Ascending aorta (tissue), 2 donors: ENCODE measurements at places on chromosomes 12 and 14.

DNA sequence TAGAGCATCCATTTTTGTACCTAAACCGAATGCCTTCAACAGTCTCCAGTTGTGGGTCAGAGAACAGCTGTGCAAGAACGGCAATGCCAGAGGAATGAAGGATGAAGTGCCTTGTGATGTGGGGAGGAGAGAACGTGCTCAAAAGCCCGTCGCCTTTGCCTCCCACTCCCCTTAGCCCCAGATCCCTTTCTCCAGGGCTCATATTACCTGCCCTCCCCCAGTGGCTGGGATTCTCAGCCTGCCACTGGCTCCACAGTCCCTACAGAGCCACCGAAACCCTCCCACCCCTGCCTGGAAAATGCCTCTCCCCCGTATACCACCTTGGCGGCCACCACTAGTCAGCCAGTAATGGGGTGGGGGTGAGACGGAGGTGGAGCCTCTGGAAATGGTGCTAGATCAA, 158.5 kb downstream of the ZFP36L1 start:
- H3K27ac ChIP-seq = no peak overlapping the region
- H3K27me3 ChIP-seq = no peaks in the 10 kb centered on the region
- no peak for DNase-seq
- H3K36me3 ChIP-seq = no peaks in the 10 kb centered on the region
- H3K4me1 ChIP-seq = peaks cover 11% of the 10 kb centered on the region

GRCh38 chr12:71008616-71009015, 88.1 kb upstream of the PTPRR start:
- H3K27me3 ChIP-seq = no peaks in the 10 kb centered on the region
- no peak for DNase-seq
- no peaks in the 10 kb centered on the region for H3K4me1 ChIP-seq
- H3K36me3 ChIP-seq = no peaks in the 10 kb centered on the region

DNA sequence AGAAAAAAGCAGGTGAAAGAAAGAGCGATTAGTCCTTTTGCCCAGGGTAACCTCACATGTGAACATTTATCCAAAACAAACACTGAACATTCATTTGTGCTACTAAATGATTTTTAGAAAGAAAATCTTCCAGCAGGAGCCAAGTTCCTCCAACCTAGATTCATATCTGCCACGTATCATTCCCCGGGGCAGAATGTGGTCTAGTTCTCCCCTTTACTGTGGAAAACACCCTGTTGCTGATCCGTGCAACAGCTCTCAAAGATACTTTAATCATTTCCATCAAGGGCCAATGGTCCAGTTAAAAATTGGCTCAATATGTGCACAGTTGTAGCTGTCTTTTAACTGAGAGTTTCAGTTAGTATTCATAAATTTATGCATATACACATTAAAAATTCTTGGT, 479.1 kb downstream of the ATP23 start:
- no peak overlapping the region for H3K27ac ChIP-seq
- H3K36me3 ChIP-seq = no peaks in the 10 kb centered on the region
- peaks cover 12% of the 10 kb centered on the region for H3K4me1 ChIP-seq
- H3K27me3 ChIP-seq = no peaks in the 10 kb centered on the region
- H3K4me3 ChIP-seq = no peak overlapping the region

GRCh38 chr12:66744956-66745383, 66.1 kb upstream of the GRIP1 start:
- no peak overlapping the region for H3K4me3 ChIP-seq
- H3K36me3 ChIP-seq = no peaks in the 10 kb centered on the region
- no peak for DNase-seq
- H3K27ac ChIP-seq = no peak overlapping the region
- no peaks in the 10 kb centered on the region for H3K27me3 ChIP-seq

- H3K36me3 ChIP-seq = no peaks in the 10 kb centered on the region
- no peak for DNase-seq
- H3K4me1 ChIP-seq = peaks cover 4% of the 10 kb centered on the region
- H3K27ac ChIP-seq = no peak overlapping the region
- H3K4me3 ChIP-seq = no peak overlapping the region
These were observed 114.0 kb downstream of the PRMT8 start for GRCh38 chr12:3604748-3605586.

GRCh38 chr12:13079440-13079906, 24.0 kb downstream of the GSG1 start:
- H3K4me3 ChIP-seq = no peak overlapping the region
- H3K36me3 ChIP-seq = peaks cover 15% of the 10 kb centered on the region
- H3K4me1 ChIP-seq = no peaks in the 10 kb centered on the region
- no peak overlapping the region for H3K27ac ChIP-seq

DNA sequence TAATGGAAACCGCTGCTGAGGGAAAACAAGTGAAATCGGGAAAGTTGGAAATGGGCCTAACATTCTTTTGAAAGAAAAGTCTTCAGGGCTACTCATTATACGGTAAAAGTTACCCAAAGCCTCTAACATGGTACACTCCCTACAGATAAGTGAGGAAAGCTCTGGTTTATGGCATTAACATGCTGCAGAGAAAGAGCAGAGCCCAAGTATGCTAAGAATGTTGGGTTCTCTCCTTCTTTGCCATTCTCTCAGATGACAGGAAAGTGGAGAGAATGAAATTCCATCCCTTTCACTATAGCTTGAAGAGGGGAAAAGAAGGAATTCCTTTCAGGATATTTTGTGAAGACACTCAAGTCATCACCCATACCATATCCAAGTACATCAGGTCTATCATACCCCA, 348.0 kb downstream of the SEC23A start:
- no peak overlapping the region for H3K4me3 ChIP-seq
- no peak overlapping the region for H3K27ac ChIP-seq
- no peaks in the 10 kb centered on the region for H3K36me3 ChIP-seq
- H3K27me3 ChIP-seq = no peaks in the 10 kb centered on the region
- DNase-seq = no peak
- H3K4me1 ChIP-seq = no peaks in the 10 kb centered on the region

DNA sequence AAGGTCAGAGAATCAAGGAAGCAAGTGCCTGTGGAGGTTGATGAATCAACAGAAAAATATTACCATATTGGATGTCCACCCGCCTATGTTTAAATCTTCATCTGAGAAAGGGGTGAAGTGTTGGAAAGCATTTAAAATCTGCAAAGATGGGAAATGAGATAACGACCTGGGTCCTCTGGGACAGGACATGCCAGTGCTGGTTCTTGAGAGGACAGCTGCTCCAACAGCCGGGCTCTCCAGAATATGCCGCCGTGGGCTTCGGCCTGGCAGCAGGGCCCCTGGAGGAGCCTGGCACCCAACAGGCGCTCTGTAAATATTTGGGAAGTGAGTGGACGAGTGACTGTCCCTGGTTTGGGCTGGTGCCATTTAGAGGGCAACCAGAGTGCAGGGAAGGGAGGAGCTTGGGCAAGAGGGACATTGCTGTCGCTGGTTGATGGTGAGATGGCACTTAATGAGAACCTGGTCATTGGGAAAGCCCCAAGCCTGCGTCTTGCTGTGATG, 129.9 kb downstream of the KCNA5 start:
- no peaks in the 10 kb centered on the region for H3K36me3 ChIP-seq
- H3K27ac ChIP-seq = no peak overlapping the region
- H3K27me3 ChIP-seq = no peaks in the 10 kb centered on the region
- peaks cover 7% of the 10 kb centered on the region for H3K4me1 ChIP-seq
- DNase-seq = no peak
- no peak overlapping the region for H3K4me3 ChIP-seq

DNA sequence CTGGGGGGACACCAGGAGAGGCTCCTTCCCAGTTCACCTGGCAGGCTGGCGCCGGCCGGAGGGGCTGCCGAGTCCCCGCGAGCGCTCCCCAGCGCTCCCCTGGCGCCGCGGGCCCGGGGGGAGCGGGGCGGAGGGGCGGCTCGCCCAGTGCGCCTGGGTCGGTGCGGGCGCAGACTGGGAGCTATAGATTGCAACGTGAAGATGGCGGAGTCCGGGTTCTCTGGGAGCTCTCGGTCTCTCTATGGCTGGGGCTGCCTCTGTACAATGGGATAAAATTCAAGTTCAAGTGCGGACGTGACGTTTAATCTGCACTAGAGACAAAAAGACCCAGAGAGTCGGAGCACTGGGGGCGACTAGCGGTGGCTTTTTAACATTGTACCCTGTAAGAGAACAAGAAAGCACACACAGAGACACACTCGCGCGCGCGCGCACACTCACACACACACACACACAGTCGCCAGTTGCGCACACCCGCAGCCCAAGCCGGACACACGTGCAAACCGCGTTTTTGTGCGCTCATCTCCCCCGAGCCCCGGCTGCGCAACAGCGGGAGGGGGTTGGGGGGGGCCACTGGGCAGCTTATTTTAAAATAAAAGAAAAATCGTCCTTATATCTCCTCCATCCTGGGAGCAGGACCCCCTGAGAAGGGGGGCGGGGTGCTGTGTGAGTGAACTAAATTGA, at the start of gene BCL11B:
BCL11B (minus strand) TSS at position 247 of the 681 bp plus-strand sequence. CDS start 979 bp downstream, outside the sequence.
- H3K27me3 ChIP-seq = peaks cover 37% of the 10 kb centered on the region
- H3K27ac ChIP-seq = no peak within 1 kb of the TSS
- peak; percentile 75 for DNase-seq
- H3K4me3 ChIP-seq = peak within 1 kb of the TSS; percentile 56
- H3K36me3 ChIP-seq = no peaks in the 10 kb centered on the region
- peaks cover 25% of the 10 kb centered on the region for H3K4me1 ChIP-seq

- DNase-seq = no peak
- peaks cover 15% of the 10 kb centered on the region for H3K36me3 ChIP-seq
- H3K4me1 ChIP-seq = peaks cover 10% of the 10 kb centered on the region
- H3K4me3 ChIP-seq = no peak overlapping the region
- H3K27me3 ChIP-seq = no peaks in the 10 kb centered on the region
These were observed 3.4 kb downstream of the XPOT start for GRCh38 chr12:64407342-64408223.

DNA sequence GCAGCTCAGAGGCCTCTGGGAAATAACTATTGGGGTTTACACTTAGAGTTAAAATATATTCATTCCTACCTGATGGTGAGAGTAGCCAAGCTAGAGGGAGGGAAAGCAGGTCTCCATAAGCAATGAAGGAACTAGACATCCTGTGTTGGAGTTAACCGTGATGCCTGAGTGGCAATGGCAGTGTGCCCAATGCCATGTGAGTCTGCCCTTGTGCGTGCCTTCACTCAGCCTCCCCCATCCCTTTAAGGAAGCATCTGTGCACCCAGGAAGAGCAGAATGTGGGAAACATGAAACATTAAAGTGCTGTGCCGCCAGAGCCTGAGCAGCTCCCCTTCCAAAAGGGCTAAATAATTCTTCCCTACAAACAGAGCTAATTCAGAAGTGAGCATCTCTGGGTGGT, 76.3 kb downstream of the COX16 start:
- H3K36me3 ChIP-seq = no peaks in the 10 kb centered on the region
- H3K4me1 ChIP-seq = no peaks in the 10 kb centered on the region
- no peak for DNase-seq
- H3K4me3 ChIP-seq = no peak overlapping the region
- H3K27ac ChIP-seq = no peak overlapping the region

DNA sequence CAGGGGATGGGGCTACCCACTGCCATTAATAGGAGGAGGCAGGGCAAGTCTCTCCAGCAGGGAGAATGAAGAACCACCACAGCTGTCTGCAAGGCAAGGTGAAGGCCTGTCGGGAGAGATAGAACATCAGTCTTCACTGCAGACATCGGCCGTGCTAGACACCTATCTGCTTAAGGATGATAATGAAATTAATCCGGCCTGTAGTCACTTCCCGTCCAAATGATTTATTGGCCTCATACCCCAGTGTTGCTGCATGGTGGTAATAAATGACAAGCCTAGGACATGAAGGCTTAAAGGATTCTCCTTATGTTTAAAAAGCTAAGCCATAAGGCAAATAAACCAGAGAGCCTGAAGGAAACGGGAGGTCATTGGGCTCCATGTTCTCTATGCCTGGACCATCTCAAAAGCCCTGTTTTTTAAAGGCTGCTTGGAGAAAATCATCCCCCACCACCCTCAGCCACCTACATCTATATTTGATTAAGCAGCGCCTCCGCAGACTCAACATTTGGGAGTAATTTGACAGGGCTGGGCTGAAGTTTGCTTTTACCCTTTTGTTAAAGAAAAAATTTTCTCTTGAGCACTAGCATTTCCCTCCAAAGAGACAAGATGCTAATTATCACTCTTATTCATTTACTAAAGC, 137.7 kb downstream of the PLXNC1 start:
- H3K4me1 ChIP-seq = no peaks in the 10 kb centered on the region
- no peak for DNase-seq
- H3K4me3 ChIP-seq = no peak overlapping the region
- no peak overlapping the region for H3K27ac ChIP-seq
- no peaks in the 10 kb centered on the region for H3K27me3 ChIP-seq

DNA sequence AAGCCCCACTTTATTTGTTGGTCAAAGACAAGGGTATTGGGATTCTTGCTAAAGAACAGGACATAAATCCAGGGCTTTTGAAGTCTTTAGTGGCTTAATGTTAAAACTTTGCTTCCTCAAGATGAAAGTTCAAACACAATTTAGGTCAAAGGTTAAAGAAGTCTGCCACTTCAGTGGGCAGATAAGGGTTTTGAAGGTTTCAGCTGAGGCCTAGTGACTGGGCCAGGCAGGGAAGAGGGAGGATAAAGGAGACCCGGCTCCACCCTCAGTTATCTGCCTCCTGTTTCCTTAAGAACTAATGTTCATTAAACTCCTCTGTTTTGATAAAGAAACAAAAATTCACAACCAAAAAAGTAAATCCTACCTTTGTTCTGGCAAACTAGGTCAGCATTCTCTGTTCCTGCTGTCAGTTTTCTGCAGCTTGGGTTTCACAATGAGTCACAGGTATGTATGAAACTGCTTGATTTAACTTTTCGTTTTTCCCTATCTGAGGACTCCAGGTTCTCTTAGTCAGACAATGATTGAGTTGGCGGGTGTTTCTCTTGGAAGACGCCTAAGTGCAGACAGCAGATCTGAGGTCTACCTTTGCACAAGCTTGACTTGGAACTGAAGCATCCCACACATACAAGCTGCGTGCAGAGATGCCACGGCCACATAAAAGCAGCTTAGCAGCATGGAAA, 208.3 kb downstream of the EXOC5 start:
- H3K27ac ChIP-seq = no peak overlapping the region
- H3K4me1 ChIP-seq = no peaks in the 10 kb centered on the region
- H3K27me3 ChIP-seq = no peaks in the 10 kb centered on the region
- no peak overlapping the region for H3K4me3 ChIP-seq
- H3K36me3 ChIP-seq = no peaks in the 10 kb centered on the region
- no peak for DNase-seq

GRCh38 chr14:103688441-103688840, 26.8 kb downstream of the XRCC3 start:
- peaks cover 6% of the 10 kb centered on the region for H3K4me1 ChIP-seq
- DNase-seq = no peak
- peak overlapping the region; percentile 33 for H3K27ac ChIP-seq
- H3K36me3 ChIP-seq = peaks cover 74% of the 10 kb centered on the region
- H3K27me3 ChIP-seq = no peaks in the 10 kb centered on the region

GRCh38 chr12:104577581-104577981, 120.8 kb downstream of the CHST11 start:
- no peak for DNase-seq
- no peak overlapping the region for H3K4me3 ChIP-seq
- no peaks in the 10 kb centered on the region for H3K4me1 ChIP-seq
- no peaks in the 10 kb centered on the region for H3K27me3 ChIP-seq
- no peaks in the 10 kb centered on the region for H3K36me3 ChIP-seq
- no peak overlapping the region for H3K27ac ChIP-seq
